ENCODE measurements at places on chromosomes 3 and 15.

- no peak for DNase-seq
These were observed 37.5 kb downstream of the SGO1 start for GRCh38 chr3:20148466-20148865.

DNA sequence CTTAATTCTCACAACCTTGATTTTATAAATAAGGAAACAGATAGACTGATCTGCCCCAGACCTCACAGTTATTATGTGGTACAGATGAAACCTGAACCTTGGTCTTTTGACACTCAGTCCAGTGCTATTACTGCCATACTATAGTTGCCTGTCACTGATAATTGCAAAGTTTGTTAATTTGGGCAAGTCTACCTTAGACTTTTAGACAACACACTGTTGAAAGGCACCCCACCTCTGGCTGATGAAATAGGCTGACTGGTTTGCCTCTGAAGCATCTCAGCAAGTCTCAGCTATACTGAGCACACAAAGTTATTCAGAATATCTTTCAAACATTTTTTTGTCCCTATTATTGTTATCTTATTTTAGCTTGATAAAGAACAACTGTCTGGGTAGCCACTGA lies 53.1 kb upstream of the MAP4 start:
- no peak for DNase-seq

- DNase-seq, result no peak
These were observed 41.5 kb upstream of the CFAP161 start for GRCh38 chr15:81092559-81092902.

DNA sequence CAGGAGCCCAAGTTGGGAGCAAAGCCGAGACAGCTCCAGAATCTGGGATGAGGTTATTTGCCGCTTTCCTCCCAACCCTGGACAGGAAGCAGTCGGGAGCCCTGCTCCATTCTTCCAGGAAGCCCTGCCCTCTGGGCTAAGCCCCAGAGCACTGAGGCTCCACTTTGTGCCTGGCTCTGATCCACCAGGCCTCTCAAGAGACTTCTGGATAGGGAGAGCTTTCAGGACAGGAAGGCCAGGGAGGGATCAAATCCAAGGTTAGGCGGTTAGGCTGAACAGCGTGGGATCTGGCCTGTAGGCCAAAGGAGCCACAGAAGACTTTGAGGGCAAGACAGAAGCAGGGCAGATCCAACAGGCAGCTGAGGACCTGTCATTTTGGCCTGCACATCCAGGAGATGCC lies 835 bp downstream of the STOML1 start:
- no peak for DNase-seq

DNA sequence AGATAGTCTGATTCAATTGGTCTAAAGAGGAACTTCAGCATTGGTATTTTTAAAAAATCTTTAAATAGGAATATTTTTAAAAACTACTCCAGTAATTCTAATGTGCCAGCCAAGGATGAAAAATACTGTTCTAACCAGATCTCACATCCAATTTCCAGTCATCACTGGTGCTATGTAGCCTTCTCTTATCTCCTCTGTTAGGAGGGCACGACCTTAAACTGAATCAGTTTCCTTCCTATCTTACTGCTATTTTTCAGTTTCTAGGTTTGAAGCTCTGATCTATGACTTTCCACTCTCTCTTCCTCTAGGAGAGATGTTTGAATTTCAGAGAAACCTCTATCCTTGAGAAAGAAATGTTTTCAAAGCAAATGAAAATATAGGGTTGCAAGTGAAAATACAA lies 31.9 kb downstream of the HAPLN3 start:
- no peak for DNase-seq

- no peak for DNase-seq
These were observed 25.5 kb upstream of the KLF13 start for GRCh38 chr15:31300981-31301672.

DNA sequence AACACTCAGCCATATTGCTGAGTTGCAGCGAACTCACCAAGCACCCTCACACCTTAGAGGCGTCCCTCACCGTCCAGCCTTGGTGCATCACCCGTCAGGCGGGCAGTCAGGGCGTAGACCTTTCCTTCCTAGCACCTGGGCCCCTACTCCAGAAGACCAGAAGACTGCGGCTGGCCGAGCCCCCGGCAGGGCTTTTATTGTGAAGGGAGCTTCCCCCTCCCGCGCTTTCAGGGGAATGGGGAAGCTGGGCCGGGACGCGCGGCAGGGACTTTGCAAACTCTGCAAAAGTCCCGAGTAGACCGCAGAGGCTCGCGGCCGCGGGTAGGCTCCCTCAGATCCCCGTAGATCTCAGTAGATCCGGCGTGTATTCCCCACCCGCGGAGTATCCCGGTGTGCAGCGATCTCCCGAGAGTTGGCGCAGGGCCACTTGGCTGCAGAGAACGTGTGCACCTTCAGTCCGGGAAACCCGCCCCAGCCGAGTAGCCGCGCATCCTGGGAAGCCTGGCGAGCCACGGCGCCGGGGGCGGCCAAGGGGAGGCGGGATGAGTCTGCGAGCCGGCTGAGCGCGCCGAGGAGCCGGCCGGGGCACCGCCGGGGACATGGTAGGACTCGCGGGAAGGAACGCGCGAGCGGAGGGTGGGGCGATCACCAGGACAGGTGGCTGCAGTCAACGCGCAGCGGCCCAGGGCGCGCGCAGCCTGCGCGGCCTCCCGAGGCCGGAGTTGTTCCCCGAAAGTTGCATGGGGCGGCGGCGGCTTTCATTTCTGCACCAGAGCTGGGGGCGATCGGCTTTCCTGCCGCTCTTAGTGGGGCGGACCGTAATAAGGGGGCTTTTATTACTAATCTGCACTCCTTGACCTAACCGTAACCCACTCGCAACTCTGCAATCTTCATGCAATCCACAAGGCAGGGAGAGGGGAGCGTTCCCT lies at the start of gene GASK1A:
Gene GASK1A (plus strand): TSS at position 268 of the 929 bp plus-strand sequence. CDS start 332 bp downstream, at position 600.
- no peak for DNase-seq

DNA sequence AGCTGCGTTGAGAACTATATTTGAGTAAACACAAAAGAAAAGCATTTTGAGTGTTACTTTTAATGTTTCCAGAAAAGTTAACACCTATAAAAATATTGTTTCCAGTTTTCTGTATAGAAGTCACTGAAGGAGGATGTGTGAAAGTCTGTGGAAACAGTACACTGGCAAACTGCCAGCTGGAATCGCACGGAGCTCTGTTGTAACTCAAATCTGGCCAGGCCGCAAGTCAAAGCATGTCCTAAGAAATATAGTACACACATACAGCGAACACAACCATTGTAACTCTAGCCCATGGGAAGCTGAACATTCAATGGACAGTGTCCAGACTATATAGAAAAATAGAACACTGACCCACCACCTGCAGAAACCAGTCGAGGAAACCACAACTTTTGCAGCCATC lies 657.2 kb downstream of the FHIT start:
- no peak for DNase-seq

DNA sequence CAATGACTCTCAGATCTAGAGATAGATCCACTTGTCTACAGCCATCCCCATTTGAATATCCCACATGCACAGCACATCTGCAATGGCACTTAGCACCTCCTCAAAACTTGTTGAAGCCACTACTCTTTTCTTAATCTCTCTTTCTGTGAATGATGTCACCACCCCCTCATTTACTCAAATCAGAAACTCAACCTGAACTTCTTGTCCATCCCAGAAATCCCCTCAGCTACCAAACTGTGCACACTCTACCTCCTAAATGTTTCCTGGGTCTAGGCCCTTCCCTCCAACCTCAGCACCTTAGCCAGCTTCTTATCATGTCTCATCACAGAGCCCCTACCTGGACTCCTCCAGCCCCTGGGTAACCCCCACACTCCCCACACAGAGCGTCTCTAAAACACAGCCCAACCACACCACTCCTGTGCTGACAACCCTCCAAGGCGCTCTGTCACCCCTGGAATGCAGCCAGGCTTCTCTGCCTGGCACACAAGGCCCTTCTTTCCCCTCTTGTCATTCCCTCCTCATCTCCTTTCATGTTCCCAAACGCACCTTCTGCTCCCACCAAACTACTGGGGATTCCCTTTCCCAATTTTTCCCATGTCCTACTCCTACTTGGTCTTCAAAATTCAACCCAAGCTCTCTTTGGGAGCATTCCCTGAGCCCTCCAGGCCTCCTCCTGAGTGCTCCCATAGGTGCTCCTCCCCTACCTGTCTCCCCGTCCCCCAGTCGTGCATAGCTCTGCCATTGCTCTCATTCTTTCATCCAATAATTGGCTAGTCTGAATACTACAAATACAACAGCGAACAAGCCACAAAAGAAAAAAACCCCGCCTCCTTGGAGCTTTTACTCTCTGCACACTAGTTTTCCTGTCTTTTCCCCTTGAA lies 39.8 kb upstream of the ZBTB38 start:
- DNase-seq, result no peak

DNA sequence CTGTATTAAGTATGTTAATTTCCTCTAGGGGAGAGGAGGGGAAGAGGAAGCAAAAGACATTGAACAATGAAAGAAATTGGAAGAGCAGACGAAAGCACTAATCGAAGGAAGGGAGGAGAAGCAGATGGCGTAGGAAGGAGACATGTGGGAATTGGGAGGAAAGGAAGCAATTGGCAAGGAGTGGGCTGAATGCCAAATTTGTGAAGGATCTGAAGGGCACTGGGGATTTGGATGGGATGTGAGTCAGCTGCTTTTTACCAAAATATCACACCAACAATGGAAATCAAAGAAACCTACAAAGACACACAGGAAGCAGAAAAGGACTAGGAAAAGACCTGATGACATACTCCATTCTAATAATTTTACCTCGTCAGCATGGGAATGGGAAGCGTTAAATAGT lies 1029.8 kb downstream of the ROBO1 start:
- no peak for DNase-seq

GRCh38 chr3:15253023-15253697 lies 47.1 kb downstream of the CAPN7 start:
- no peak for DNase-seq

- no peak for DNase-seq
These were observed 132.9 kb upstream of the ZBTB20 start for GRCh38 chr3:115279939-115280338.

- DNase-seq, result peak; percentile 33
These were observed 848 bp downstream of the SYNM start for GRCh38 chr15:99105514-99106341.

DNA sequence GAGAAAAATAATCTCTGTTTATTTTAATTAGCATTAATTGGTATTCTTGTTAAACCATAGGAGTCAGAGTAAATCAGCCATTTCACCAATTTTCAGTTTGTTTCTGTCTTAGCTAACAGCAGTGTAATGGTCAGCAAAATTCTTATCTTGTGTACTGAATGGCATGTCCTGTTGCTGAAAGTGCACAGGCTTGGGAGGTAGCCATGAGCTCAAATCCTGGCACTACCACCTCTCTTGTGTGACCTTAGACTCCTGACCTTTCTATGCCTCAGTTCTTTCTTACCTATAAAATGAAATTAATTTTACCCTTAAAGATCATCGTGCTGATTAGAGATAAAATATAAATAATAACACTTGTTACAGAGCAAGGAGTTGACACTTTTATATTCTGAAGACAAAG lies 35.8 kb downstream of the MLH1 start:
- DNase-seq, result no peak

DNA sequence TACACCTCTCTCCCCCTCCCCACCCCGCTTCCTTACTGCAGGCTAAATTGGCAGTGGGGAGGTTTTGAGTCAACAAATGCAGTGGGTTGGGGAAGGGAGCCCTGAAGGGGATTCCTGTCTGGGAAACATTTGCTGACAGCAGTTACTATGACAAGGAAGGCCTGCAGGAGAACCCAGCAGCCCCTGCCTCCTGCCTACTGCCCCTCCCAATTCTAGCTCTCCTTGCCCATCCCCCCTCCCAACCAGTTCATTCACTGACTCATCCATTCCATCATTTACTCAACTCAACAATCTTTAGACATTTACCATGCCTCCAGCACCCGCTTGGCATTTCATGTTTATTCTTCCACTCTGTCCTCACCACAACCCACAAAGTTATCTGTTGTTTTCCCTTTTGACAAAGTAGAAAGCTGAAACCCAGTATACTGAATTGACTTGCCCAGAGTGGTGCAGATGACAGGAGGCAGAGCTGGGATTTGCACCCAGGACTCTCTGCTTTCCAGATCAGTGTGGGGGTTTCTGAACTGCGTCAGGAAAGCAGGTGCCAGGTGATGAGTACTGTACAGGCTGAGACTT lies 75.0 kb downstream of the MAGEF1 start:
- no peak for DNase-seq

DNA sequence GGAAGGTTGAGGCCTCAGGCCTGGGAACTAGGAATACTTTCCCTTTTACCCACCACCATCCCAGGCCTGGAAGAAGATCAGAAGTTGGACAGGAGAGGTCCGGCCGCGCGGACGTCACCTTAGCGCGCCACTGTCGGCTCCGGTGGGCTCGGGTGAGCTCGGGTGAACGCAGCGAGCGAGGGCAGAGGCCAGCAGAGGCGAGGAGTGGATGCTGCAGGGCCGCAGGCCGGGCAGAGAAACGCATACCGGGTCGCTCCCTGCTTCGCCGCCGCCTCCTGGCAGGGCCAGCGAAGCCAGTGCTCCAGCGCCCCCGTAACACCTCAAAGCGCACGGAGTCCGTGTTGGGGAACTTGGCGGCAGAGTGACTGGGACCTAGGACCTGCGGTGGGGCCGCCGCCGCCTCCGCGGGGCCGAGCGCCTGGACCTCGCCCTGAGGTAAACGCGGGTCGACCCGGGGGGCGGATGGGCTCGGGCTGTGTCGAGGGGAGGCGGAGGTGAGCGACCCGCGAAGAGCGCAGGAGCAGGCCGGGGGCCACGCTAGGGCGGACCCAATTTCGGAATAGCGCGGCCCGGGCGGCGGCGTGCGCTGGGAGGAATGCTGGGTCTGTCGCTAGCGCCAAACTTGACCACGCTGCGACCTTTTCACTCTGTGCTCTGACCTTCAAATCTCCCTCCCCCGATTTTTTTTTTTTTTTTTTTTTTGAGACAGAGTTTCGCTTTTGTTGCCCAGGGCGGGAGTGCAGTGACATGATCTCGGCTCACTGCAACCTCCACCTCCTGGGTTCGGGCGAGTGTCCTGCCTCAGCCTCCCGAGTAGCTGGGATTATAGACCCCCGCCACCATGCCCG lies 1.6 kb downstream of the CYP11A1 start:
- DNase-seq, result no peak

- DNase-seq, result no peak
These were observed 225.2 kb upstream of the PRICKLE2 start for GRCh38 chr3:64450396-64450956.

DNA sequence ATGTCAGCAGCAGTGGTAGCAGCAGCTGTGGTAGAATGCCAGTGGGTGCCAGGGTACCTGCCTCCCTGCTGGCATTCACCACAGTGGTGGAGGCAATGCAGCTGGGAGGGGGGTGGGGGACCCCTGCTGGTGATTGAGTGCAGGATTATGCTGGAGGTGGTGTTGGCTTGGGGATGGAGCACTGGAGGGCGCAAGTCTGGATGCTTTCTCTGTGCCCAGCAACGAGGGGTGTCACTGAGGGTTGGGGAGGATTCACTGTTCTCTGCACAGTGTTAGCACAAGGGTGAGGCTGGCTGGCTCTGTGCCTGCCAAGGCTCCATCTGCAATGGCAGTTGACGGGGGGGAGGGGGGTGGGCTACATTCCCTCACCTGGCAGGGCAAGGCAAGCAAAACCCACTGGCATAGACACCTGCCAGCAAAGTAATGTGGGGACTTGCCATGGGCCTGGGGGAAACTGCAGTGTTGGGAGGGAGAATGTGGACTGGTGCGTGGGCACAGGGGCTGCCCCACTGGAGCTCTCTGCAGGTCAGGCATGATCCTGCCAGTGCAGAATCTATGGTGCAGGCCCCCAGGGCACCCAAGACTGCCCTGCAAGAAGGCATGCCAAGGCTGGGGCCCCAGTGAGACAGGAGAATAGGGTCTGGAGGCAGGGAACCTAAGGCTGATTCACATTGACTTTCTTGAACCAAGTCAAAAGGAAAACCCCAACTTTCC lies 64.3 kb downstream of the MINDY4B start:
- no peak for DNase-seq
